ENCODE measurements at places on chromosomes 13 and 19.

- no peak for DNase-seq
These were observed 310.7 kb downstream of the ITGBL1 start for GRCh38 chr13:101763191-101763590.

GRCh38 chr19:5339198-5339949 is 1.2 kb downstream of the PTPRS start:
- DNase-seq, result no peak

GRCh38 chr13:22198641-22199217 is 527.9 kb downstream of the FGF9 start:
- no peak for DNase-seq

DNA sequence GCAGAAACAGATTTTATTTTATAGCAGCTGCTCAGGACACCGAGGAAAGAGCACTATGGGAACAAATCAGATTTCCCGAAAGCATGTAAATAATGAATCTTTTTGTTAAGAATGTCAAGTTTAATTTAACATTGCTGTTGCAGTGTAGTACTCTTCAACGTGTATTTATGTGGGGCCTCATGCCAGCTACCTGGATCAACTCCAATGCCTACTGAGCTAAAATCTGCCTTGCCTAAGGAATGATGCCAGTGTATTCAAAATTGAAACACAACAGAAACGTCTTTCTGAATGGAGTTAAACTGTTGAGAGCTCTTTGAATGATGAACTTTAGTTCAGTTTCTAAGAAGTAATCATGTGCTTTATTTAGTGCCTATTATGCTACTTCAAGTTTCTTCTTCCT is 1379.8 kb upstream of the ATXN8OS start:
- no peak for DNase-seq

- DNase-seq, result no peak
These were observed 53.5 kb downstream of the PTPRS start for GRCh38 chr19:5287066-5287465.

GRCh38 chr19:13102666-13103580 is at the start of gene LYL1:
Gene LYL1 (minus strand): TSS chr19:13102858. CDS start chr19:13101171, 1,687 bp downstream.
- DNase-seq, result no peak

- DNase-seq, result no peak
These were observed 4.6 kb downstream of the S1PR2 start for GRCh38 chr19:10226376-10227025.

GRCh38 chr19:36006955-36007354 is 1.7 kb downstream of the SYNE4 start:
- DNase-seq, result no peak

DNA sequence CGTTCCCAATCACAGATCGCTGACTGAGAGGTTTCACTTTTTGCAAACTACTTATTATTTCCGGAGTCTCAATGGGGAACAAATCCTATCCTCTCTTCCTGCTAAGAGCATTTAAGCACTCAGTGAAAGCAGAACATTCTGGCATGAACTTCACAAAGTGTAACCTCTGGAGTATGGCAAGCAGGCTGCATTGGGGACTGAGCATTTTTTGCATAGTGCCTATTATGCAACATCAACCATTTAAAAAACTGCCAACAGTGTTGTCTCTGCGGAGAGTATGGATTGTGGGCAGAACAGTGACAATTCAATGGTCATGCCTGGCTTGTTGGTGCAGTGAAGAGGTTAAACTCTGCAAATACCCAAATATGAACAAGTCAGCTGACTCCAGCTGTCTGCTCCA is 484.6 kb downstream of the OLFM4 start:
- no peak for DNase-seq

DNA sequence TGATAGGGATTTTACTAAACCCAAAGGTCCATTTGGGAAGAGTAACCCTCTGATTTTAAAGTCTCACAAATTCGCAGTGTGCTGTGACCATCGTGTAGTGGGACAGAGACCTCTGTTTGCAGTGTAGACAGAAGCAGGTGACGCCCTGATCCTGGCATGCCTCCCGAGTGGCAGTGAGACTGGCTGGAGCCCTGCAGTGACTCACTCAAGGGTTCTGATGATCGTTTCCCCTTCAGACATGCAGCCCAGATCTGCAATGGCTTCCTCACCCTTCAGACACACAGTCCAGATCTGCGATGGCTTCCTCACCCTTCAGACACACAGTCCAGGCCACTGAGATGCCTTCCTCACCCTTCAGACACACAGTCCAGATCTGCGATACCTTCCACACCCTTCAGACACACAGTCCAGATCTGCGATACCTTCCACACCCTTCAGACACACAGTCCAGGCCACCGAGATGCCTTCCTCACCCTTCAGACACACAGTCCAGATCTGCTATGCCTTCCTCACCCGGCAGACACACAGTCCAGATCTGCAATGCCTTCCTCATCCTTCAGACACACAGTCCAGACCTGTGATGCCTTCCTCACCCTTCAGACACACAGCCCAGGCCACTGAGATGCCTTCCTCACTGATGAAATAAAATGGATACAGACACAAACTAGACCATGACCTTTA is 125.2 kb downstream of the ATP11A start:
- no peak for DNase-seq

- no peak for DNase-seq
These were observed 58.1 kb upstream of the WDFY2 start for GRCh38 chr13:51526202-51526601.

DNA sequence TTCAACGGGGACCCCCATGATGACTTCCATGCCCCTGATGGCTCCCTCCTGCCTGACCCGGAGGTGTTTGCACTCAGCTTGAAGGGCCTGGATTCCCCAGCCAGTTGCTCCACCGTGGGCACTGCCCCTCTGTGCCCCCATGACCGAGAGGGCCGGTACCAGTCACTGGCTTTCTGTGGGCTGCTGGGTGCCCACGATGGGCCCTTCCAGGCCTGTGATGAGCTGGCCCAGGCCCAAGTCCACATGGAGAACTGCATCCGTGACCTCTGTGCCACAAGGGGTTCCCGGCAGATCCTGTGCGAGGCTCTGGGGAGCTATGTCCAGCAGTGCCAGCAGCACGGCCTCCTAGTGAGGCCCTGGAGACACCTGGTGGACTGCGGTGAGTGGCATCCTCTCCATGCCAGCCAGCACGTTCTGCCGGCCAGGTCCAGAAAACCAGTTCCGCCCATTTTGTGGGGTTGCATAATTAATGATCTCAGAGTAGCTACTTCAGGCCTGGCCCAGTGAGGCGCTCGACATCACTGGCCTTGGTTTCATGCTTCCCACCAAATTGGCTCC is 34.9 kb upstream of the FXYD3 start:
- DNase-seq, result no peak

- DNase-seq, result no peak
These were observed 73.3 kb upstream of the ATXN8OS start for GRCh38 chr13:70034286-70034685.

- no peak for DNase-seq
These were observed 67.2 kb downstream of the CEBPG start for GRCh38 chr19:33440682-33441081.

DNA sequence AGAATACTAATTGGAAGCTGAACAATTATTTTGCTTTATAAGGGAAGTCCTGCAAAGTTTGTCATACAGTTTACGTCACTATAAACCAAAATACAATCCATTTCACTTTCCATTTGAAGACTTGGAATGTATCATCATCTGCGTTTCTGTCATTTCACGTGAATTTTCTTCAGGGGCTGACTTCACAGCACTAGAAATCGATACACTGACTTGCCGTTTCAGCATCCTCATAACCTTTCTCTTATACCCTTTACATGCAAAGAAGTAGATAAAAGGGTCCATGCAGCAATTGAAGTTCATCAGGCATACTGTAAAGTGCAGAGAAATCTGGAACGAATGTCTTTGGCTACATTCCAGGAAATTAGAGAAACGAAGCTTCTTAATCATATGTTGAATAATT is 12.2 kb downstream of the GPR183 start:
- no peak for DNase-seq

DNA sequence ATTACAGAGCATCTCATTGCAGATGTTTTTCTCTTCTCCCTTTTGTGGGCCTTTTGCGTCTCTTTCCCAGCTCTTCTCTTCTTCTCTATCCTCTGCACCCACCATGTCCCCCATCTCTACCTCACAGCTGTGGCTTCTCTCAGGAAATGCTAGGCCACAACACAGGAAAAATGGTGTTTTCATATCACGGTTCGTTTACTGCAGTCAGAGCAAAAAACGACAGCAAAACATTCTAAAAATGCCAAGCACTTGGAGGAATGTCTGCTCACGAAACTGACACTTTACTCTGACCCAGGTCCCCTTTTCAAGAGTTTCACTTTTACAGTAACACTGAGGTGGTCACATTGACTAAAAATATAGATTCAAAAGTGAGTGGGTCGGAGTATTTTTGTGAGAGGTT is 152.2 kb downstream of the DCT start:
- no peak for DNase-seq

DNA sequence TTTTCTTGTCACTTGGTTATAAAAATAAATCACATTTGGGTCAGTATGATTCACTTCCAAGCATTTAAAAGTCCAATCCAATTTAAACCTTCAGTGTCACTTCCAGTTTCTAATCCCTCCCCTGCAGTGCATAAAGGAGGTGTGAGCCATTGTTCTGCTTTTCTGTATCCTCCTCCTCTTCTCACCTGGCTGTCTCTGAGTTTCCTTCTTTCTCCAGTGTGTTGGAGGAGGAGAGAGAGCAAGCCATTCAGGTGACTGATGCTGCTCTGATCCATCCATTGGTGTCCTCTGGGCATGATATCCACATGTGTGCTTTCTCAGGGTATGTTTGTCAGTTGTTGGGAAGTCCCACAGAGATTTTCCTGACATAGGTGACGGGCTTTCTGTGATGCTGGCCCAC is 1.2 kb downstream of the NUDT15 start:
- no peak for DNase-seq

- DNase-seq, result no peak
These were observed 350.0 kb downstream of the ZNF536 start for GRCh38 chr19:30722186-30722585.

DNA sequence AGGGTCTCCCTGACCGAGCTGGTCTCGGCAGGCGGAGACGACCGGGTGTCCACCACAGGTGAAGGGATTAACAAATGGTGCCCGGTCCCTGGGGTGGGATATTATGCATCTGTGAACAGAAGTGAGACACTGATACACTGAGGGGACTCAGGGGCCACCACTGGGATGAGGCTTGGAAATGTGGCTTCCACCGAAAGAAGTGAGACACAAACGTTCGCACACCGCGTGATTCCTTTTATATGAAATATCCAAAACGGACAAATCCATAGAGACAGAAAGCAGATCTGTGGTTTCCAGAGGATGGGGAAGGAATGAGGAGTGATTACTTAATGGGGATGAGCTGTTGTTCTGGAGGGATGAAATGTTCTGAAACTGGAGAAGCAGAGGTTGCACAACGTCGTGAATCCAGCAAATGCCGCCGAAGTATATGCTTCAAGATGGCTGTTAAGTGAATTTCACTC is 47.5 kb downstream of the C13orf46 start:
- DNase-seq, result no peak

DNA sequence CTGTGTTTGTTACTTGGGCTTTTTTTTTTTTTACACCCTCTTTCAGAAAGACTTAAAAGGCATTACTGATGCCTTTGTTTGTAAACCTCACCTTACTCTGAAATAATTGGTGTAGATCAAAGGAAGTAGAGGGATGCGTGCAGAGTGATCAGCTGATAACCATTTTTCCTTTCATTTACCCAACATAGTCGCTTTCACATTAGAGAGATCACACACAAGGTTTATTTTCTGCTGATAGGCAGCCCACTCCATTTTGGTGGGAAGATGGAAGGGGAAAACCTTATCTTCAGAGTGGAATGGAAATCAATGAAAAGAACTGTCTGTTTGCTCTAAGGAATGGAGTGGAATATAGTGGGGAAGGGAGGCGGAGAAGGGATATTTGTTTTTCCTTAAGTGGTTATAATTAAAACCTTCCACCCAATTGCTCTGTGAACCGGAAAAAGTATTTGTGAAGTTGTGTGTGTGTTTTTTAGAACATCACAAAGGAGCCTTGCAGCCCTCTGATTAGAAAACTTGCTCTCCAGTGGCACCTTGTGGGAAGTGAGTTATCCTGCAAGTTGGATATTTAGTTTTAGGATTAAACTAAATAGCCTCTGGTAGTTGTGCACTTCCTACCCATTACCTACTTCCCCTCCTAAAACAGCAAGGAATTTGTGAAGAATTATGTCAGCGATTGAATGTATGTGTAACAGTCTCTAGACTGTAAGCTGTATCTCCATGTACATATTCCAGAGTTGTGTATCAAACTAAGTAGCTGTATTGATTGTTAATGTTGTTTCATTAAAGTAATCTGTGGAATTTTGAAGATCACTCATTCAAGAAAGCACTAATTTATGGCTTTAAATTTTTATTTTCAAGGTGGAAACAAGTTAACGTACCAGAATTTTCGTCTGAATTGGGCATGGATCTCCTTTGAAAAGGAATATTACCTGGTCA is 76.8 kb downstream of the FREM2 start:
- no peak for DNase-seq

- no peak for DNase-seq
These were observed 160.4 kb upstream of the SGCG start for GRCh38 chr13:23020246-23020843.

All from vagina (tissue), 2 donors.